ENCODE measurements at places on chromosomes 16 and 17.

DNA sequence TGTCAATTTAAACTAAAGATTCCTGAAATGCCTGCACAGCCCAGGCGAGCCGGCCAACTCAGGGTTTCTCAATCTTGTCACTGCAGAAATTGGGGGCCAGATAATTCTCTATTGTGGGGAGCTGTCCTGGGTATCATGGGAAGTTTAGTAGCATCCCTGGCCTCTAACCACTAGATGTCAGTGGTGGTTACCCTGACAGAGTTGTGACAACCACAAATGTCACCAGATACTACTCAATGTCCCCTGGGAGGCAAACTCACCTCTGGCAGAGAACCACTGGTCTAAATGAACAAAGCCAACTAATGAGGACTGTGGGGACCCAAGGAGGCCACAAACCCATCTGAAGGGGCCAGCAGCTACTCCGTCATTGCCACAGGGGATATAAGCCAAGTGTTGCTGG, 90.9 kb downstream of the MYH11 start:
- no peak for DNase-seq

- no peak for DNase-seq
Observed at GRCh38 chr17:17826342-17826713, 10.5 kb downstream of the SREBF1 start.

- DNase-seq, result no peak
Observed at GRCh38 chr17:27381007-27381501, 75.2 kb upstream of the KSR1 start.

DNA sequence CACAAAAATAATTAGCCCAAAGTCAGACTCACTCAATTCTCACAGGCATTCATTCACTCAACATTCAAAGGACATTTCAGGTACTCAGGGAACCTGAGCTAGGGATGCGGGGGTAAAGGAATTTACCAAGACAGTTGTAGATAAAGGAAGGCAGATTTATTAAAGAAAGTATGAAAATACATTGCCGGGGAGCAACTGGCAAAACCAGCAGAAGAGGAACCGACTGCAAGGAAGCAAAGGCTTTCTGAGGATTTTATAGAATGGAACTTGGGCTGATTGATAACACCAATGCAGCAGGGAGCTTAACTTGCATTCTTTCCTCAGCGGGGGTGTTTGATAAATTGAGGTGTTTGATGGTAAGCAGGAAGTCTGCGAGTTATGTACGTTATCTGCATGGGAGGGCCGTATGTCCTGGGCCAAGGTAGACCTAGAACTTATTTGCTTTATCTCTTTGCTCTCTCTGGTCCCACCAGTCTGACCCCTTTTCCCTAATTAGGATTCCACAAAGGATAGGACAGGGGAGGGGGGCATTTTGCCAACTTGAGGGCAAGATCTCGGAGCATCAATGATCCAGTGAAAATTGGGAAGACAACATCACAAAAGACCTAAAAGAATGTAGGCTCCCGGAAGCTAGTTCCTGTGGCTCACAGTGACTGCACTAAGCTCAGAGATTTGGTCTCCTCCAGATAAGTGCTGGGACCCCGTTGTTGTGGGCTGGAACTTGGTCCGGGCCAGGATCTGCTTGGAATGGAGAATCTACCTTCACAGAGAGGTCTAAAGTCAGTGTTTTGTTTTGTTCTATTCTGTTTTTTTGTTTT, 5.8 kb upstream of the MT3 start:
- DNase-seq, result no peak

DNA sequence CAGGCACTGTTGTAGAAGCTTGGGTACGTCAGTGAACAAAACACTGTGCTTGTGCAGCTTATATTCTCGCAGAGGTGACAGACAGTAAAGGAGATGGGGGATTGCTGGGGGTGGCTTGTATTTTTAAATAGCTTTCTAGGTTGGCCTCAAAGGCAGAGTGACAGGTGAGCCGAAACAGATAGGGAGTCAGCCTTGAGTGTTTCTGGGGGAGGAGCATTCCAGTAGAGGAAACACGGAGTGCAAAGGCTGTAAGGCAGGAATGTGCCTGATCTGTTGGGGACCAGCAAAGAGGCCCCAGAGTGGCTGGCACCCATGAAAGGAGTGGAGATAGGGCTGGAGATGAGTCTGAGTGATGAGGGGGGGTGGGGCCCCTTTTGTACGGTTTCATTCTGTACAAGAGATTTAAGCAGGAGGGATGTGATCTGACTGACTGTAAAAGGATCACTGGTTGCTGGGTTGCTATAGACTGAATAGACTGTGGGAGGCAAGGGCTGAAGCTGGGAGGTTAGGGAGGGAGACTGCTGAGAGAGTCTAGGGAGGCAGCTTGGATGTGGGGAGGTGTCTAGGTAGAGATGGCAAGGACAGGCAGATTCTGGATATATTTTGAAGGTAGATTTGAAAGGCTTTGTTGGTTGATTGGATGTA, 15.2 kb downstream of the NUP93 start:
- DNase-seq, result no peak

DNA sequence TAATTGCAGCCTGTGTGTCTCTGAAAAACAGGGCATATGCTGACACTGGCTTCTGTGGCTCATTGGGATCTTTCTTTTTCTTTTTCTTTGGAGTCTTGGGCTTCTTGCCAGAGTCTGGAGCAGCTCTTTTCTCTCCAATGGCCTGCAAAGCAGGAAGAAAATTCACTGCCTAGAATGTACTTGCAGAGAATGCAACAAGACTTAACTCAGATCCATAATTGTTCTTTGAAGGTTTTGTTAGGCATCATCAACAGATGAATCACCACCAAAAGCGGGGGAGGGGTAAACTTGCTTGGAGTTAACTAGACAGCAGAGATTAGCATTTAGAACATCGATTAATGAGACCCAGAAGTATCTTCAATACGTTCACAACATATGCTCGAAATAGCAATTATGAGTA, 100.9 kb downstream of the TOX3 start:
- DNase-seq, result no peak

DNA sequence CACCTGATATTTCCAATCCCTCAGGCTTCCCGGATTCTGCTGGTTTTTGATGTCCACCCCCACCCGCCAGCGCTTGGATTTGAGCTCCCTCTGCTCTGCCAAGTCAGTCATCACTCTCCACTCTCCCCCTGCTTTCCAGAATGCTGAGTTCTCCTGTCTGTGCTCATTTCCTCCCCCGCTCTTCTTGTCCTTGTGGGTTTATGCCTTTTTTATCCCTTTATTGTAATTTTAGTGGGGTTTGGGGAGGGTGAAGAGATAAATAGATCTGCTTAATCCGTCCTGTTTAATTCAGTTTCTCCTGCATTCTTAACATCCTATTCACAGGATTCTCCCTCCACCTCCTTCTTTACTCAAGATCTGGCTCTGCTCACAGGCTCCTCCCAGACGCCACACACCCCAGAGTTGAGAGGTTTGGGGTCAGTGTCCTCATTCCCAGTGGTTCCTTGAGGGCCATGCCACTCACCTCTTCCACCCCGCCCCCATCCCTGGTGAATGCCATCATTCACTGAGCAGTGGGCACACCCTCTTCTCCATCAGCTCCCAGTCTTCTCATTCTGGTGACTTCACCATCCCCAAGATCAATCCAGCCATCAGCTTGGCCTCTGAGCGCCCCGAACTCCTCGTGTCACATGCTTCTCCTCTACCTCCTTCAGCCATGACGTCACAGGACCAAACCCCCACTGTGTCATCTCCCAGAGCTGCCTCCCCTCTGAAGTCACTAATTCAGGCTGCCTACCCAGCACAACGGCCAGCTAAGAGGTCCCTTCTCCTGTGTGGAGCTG, 15.1 kb upstream of the GUCY2D start:
- DNase-seq, result no peak

Measured in AG04450 (cell line).